ENCODE measurements at places on chromosomes 3 and 15.

- no peaks in the 10 kb centered on the region for H3K4me1 ChIP-seq
- H3K27ac ChIP-seq = no peak overlapping the region
- no peaks in the 10 kb centered on the region for H3K36me3 ChIP-seq
- peak; percentile 44 for DNase-seq
- H3K27me3 ChIP-seq = peaks cover 47% of the 10 kb centered on the region
- no peak overlapping the region for H3K4me3 ChIP-seq
Observed at GRCh38 chr3:70064194-70064779, 64.8 kb downstream of the SAMMSON start.

GRCh38 chr3:18951333-18951732, 197.0 kb upstream of the KCNH8 start:
- H3K36me3 ChIP-seq = no peaks in the 10 kb centered on the region
- H3K27ac ChIP-seq = no peak overlapping the region
- DNase-seq = no peak
- H3K27me3 ChIP-seq = no peaks in the 10 kb centered on the region
- H3K4me3 ChIP-seq = no peak overlapping the region

- H3K27ac ChIP-seq = no peak overlapping the region
- H3K4me3 ChIP-seq = no peak overlapping the region
- DNase-seq = no peak
Observed at GRCh38 chr15:59255680-59256336, 49.2 kb downstream of the LDHAL6B start.

DNA sequence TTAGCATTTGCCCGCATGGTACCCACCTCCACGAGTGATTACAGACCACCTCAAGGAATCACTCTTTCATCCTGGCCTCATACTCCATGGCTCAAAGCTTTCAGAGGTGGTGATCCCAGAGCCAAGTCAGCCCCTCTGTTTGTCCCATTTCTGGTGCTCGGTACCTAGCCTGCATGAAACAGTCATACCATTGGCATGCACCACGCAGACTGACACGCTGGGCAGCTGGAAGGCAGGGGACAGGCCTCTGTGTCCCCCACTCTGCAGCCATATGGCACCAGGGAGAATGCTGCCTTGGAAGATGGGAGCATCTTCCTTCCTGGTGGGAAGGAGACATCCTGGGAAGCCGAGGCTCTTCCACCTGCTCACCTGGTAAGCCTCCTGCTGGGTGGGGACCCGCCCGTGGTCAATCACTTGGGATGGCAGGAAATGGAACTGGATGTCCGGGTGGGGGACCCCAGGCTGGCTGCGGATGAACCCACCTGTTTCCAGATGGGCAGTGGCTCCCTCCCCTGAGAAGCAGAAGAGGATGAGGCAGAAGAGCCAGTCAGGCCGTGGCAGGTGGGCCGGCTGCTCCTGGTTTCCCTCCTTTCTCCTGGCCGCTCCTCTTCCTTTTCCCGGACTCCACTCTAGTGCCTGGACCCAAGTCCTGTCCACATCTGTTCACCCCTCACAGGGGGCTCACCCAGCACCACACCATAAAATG, 26.9 kb downstream of the CHDH start:
- H3K27me3 ChIP-seq = no peaks in the 10 kb centered on the region
- peaks cover 6% of the 10 kb centered on the region for H3K4me1 ChIP-seq

- H3K4me1 ChIP-seq = no peaks in the 10 kb centered on the region
- no peak overlapping the region for H3K27ac ChIP-seq
- no peaks in the 10 kb centered on the region for H3K36me3 ChIP-seq
Observed at GRCh38 chr15:23869396-23869795, 182.3 kb upstream of the NDN start.

GRCh38 chr15:48965972-48966371, 2.3 kb upstream of the SHC4 start:
- H3K36me3 ChIP-seq = no peaks in the 10 kb centered on the region
- DNase-seq = peak; percentile 85
- no peak overlapping the region for H3K27ac ChIP-seq
- no peak overlapping the region for H3K4me3 ChIP-seq
